ENCODE measurements at places on chromosomes 3 and 15. TPM values are rescaled to one million over a fixed set of nuclear protein-coding genes. Genes with fewer than 3 reads are reported as not detected.
A peak's percentile ranks its signal among the peaks of the same experiment; 100 is the strongest.

GRCh38 chr3:47444103-47444502, 31.6 kb downstream of the SCAP start:
- H3K4me3 ChIP-seq: no peak overlapping the region
- no peaks in the 10 kb centered on the region for H3K27me3 ChIP-seq
- no peak overlapping the region for H3K27ac ChIP-seq
- peaks cover 10% of the 10 kb centered on the region for H3K4me1 ChIP-seq
- peaks cover 12% of the 10 kb centered on the region for H3K36me3 ChIP-seq

- H3K4me1 ChIP-seq: no peaks in the 10 kb centered on the region
- no peak overlapping the region for H3K4me3 ChIP-seq
- no peak for DNase-seq
- H3K36me3 ChIP-seq: no peaks in the 10 kb centered on the region
Observed at GRCh38 chr3:44434834-44435510, 42.5 kb downstream of the ZNF445 start.

DNA sequence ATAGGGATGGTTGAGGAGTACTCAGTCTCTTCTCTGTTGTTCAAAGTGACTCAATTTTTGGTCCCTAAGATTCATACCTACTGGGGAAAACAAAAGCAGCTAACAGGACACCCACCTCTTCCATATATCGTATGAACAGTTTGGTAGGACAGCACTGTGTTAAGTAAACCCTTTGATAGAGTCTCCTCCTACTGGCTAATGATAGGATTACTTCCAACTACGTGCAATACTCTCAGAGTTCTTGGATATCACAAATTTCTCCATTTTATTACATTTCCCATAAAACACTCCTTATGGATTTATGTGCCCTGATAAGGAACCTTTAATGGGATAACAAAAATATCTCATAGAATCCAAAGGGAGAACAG, 200.2 kb upstream of the GOLGA6L4 start:
- no peak overlapping the region for H3K4me3 ChIP-seq
- H3K27me3 ChIP-seq: no peaks in the 10 kb centered on the region
- no peak for DNase-seq
- H3K4me1 ChIP-seq: no peaks in the 10 kb centered on the region
- H3K36me3 ChIP-seq: no peaks in the 10 kb centered on the region
- H3K27ac ChIP-seq: no peak overlapping the region

DNA sequence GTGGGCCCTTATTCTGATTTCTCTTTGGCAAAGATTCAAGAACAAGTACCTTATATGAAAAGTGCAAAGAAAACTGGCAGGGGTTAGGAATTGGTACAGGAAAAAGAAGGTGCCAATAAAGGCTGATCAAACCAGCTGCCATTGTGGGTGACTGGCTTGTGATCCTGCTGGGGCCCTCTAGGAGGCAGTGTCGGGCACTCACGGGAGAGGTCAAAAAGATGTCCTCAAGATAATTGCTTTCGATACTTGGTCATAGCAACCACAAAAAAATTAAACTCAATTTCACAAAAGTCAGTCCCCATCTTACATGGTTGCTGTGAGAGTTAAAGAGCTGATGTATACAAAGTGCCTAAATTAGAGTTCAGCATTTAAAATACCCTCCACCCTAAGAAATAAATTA, 31.0 kb upstream of the CAV3 start:
- no peak overlapping the region for H3K4me3 ChIP-seq
- H3K27ac ChIP-seq: no peak overlapping the region
- no peaks in the 10 kb centered on the region for H3K27me3 ChIP-seq
- no peaks in the 10 kb centered on the region for H3K4me1 ChIP-seq
- no peak for DNase-seq
- no peaks in the 10 kb centered on the region for H3K36me3 ChIP-seq

DNA sequence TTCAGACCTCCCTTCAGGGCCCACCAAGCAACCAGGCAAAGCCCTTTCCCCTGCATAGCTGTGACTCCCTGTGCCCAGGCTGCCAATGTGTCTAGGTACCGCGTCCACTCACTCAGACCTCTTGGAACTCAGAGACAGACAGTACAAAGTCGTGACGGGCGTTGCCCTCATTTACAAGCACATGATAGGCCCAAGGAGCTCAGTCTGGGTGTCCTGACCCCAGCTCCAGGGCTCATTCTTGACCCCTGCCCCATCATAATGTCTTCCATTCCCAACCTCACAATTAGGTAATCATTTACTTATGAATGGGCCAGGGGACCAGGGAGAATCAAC, 56.0 kb downstream of the KLF13 start:
- H3K36me3 ChIP-seq: peaks cover 6% of the 10 kb centered on the region
- no peak overlapping the region for H3K27ac ChIP-seq
- H3K4me3 ChIP-seq: no peak overlapping the region

GRCh38 chr15:24696842-24697241, 21.3 kb downstream of the NPAP1 start:
- H3K4me3 ChIP-seq: no peak overlapping the region
- no peak overlapping the region for H3K27ac ChIP-seq
- no peaks in the 10 kb centered on the region for H3K27me3 ChIP-seq
- no peaks in the 10 kb centered on the region for H3K36me3 ChIP-seq

GRCh38 chr15:45203182-45203581, 15.4 kb upstream of the SHF start:
- no peak overlapping the region for H3K4me3 ChIP-seq
- H3K4me1 ChIP-seq: peaks cover 20% of the 10 kb centered on the region
- H3K27me3 ChIP-seq: no peaks in the 10 kb centered on the region
- peak overlapping the region; percentile 59 for H3K27ac ChIP-seq

- no peaks in the 10 kb centered on the region for H3K27me3 ChIP-seq
- no peaks in the 10 kb centered on the region for H3K4me1 ChIP-seq
- no peak for DNase-seq
- H3K27ac ChIP-seq: no peak overlapping the region
Observed at GRCh38 chr3:83928903-83929302, 1029.9 kb upstream of the CADM2 start.

DNA sequence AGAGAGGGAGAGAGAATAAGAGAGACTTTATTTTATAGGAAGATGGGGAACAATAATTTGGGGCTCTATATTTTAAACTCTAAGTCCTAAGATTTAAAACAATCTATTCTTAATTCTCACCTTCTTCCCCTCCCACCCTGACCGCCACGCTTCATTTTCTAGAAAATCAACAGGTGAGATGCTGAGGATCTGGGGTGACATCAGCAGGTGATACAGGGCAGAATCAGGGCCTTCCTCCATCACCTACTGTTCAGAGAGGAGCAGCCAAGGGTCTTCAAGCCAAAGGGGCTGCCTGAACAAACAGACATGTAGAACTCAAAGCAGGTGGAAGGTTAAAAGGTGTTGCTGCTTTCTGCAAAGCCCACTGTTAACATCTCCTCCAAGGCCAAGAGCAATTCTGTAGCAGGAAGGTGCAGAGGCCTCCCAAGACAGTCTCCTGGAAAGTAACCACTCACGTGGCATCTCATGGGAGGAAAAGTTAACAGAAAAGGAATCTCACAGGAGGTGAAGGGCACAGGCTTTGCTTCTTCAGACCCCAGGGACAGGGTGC, 183.6 kb upstream of the TLE3 start:
- H3K27ac ChIP-seq: no peak overlapping the region
- H3K27me3 ChIP-seq: no peaks in the 10 kb centered on the region

- H3K4me3 ChIP-seq: no peak overlapping the region
- no peaks in the 10 kb centered on the region for H3K27me3 ChIP-seq
- H3K27ac ChIP-seq: no peak overlapping the region
- no peaks in the 10 kb centered on the region for H3K4me1 ChIP-seq
- no peaks in the 10 kb centered on the region for H3K36me3 ChIP-seq
Observed at GRCh38 chr3:73447111-73447510, 177.6 kb downstream of the PDZRN3 start.

DNA sequence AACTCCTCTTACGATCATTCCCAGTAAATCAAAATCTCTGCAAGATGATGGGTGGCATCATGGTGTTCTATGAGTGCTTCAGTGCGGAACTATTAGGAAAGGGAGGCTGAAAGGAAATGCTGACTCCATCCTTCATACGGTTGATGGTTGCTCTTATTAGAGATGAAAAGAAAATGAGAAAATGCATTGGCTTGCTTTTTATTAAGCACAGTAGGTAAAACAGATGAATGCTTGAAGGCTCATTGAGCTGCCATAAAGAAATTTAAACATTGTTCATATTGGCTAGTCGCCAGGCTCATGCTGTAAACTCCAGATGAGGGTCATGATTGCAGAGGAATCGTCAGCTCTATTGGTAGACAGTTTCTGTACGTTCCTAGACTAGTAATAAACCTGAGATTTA, 115.8 kb downstream of the EPHA3 start:
- H3K4me3 ChIP-seq: no peak overlapping the region
- H3K27me3 ChIP-seq: no peaks in the 10 kb centered on the region
- no peak for DNase-seq

DNA sequence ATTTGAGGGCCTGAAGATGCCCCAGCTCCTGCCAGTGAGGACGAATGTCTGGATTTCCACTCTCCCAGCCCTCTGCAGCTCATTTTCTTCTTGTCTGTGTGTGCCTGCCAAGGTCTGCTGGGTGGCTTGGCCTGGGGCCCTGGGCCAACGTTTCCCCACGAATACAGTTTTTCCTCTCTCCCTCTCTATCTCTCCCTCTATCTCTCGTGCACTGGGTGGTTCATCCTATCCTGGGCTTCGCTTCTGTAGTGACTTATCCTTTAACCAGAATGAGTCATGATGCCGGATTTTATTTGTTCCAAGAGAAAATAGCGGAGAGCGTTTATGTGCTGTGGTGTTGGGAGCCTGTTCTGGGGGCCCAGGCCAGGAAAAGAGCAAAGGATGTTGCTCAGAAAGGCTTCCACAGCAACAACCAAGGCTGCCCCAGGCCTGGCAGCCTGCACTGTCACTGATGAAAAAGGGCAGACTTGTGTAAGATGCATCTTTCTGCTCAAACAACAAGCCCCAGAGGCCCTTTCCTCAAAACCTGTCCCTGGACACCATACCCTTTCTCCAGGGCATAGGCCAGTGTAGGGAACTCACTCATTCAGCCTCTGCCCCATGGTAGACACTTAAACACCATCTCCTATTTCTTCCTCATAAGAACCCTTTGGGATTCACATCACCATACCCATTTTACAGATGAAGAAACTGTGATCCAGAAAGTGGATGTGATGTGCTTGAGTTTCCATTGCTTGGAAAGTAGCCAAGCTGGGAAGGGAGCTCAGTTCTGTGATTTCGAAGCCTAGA, 47.3 kb downstream of the ITGA11 start:
- H3K4me1 ChIP-seq: no peaks in the 10 kb centered on the region
- no peak for DNase-seq
- no peaks in the 10 kb centered on the region for H3K27me3 ChIP-seq
- no peak overlapping the region for H3K4me3 ChIP-seq
- H3K27ac ChIP-seq: no peak overlapping the region

- H3K4me3 ChIP-seq: peak overlapping the region; percentile 89
- peaks cover 9% of the 10 kb centered on the region for H3K36me3 ChIP-seq
- DNase-seq: peak; percentile 69
- H3K27ac ChIP-seq: peak overlapping the region; percentile 89
- peaks cover 36% of the 10 kb centered on the region for H3K4me1 ChIP-seq
- H3K27me3 ChIP-seq: no peaks in the 10 kb centered on the region
Observed at GRCh38 chr3:42652611-42653302, 740 bp upstream of the ZBTB47 start.

- no peaks in the 10 kb centered on the region for H3K27me3 ChIP-seq
- H3K36me3 ChIP-seq: no peaks in the 10 kb centered on the region
- H3K27ac ChIP-seq: peak overlapping the region; percentile 12
Observed at GRCh38 chr3:69500604-69501003, 114.7 kb upstream of the FRMD4B start.

DNA sequence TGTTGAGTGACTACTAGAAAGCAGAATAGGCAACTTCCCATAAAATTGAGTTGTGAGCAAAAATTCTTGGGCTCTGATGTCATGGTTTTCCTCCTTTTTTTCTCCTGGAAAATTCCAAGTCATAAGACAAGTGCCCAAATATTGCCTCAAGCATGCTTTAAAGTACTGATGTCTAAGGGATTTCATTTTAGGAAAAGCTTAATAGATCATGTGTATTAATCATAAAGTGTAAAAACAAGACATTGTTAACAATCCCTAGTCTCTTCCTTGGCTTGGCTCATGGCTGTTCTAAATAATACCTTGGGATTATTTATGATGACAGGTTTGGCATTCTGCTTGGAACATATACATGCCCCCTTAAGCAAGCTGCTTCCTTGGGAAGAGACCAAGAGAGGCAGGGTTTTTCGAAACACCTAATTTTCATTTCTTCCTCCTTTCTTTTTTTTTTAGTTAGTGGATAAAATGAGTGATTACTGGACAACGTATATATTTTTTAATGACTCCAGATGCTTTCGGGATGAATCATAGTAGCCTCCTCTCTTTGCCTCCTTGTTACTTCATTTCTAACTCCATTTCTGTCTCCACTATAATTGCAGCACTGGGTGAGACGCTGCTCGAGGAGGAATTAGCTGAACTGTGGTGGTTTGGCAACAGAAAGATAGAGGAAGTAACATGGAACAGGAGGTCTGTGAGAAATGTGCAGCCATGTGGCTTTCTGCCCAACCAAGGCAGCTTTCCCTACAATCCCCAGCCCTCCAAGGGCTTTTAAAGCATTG, 104.9 kb downstream of the TPRG1 start:
- H3K27me3 ChIP-seq: no peaks in the 10 kb centered on the region
- H3K36me3 ChIP-seq: no peaks in the 10 kb centered on the region
- no peak overlapping the region for H3K27ac ChIP-seq
- DNase-seq: no peak
- no peak overlapping the region for H3K4me3 ChIP-seq
- H3K4me1 ChIP-seq: no peaks in the 10 kb centered on the region

GRCh38 chr3:102036017-102036416, 186.7 kb downstream of the NFKBIZ start:
- H3K4me3 ChIP-seq: no peak overlapping the region
- DNase-seq: no peak
- no peak overlapping the region for H3K27ac ChIP-seq
- H3K36me3 ChIP-seq: no peaks in the 10 kb centered on the region

- no peaks in the 10 kb centered on the region for H3K36me3 ChIP-seq
- H3K4me3 ChIP-seq: no peak overlapping the region
- DNase-seq: no peak
- H3K27ac ChIP-seq: no peak overlapping the region
Observed at GRCh38 chr15:77414789-77415442, 5.0 kb downstream of the PEAK1 start.

GRCh38 chr15:69424001-69424400, 9.9 kb downstream of the KIF23 start:
- no peaks in the 10 kb centered on the region for H3K36me3 ChIP-seq
- no peaks in the 10 kb centered on the region for H3K27me3 ChIP-seq
- no peak overlapping the region for H3K4me3 ChIP-seq
- DNase-seq: no peak
- H3K4me1 ChIP-seq: no peaks in the 10 kb centered on the region

DNA sequence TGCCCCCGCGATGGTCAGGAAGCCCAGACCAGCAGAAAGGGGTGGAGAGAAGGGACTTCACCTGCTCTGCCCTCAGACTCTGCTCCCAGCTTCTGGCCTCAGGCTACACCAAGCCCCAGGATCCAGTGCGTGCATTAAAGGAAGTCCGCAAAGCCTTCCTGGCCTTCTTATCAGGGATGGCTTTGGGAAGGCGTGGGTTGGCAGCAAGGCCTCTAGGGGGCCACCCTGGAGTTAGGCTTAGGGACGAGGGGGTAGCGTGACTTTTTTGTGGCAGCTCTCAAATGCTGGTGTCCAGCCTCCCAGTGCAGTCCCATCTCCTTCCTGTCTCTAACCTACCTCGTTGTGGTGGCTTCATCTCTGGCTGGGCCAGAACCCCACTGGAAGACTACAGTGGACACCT, 18.9 kb upstream of the RPL29 start:
- no peaks in the 10 kb centered on the region for H3K36me3 ChIP-seq
- H3K27me3 ChIP-seq: no peaks in the 10 kb centered on the region
- H3K4me3 ChIP-seq: no peak overlapping the region

The ZNF619 gene
- 10.2 TPM for total RNA-seq

The TSPAN3 gene
- total RNA-seq: 608 TPM

The IFT122 gene
- 67.9 TPM for total RNA-seq

The CTXN2 gene
- total RNA-seq: not detected

The CACNA2D2 gene
- 3.3 TPM for total RNA-seq

The P2RY12 gene
- 0.89 TPM for total RNA-seq

The GOLGA6D gene
- not detected for total RNA-seq

The TAMM41 gene
- total RNA-seq: 10.2 TPM

Measured in thyroid gland (tissue), 4 donors.